ENCODE measurements at places on chromosomes 3 and 15. TPM values are rescaled to one million over a fixed set of nuclear protein-coding genes. Genes with fewer than 3 reads are reported as not detected.

GRCh38 chr3:169104972-169105371, 558.5 kb downstream of the MECOM start:
- DNase-seq = no peak

GRCh38 chr3:98817547-98818041, 54.5 kb downstream of the ST3GAL6 start:
- no peak for DNase-seq

DNA sequence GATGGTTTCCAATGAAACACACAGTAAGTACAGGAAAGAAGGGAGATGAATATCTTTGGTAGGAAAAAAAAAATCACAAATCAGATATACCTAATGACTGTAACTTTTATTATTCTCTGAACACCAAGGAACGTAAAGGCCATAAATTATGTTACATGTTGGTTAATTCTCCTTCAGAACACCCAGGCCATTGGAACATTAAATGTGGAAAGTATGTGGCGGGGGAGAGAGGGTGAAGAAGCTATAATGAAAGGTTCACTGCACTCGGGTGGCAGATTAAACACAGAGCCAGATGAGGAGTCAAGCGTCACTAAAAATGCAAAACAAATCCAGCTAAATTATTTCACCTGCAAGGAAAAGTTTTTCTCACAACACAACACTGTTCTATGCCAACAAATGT, 193.8 kb downstream of the FHIT start:
- DNase-seq = no peak

GRCh38 chr3:193134856-193135255, 106.2 kb upstream of the PLAAT1 start:
- DNase-seq = no peak

GRCh38 chr3:128201158-128201755, 48.0 kb downstream of the EEFSEC start:
- no peak for DNase-seq

DNA sequence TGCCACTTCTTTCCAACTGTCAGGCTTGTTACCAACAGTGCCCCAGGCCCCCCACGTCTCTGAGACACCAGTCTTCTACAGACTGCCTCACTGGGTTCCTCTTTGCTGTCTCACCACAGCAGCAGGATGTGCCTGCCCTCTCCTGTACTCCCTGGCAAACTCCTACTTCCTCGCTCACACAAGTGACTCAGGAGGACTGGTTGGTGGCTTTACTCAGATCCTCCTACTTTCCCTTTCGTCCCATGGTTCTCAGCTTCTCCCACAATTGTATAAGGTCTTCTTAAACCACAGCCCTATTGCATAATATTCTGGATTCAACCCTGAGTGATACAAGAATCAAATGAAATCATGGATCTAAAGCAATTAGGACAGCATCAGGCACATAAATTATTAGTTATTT, 246.6 kb upstream of the PROK2 start:
- DNase-seq = no peak

Gene SPATA12
- not detected for total RNA-seq

Gene SLC28A1
- total RNA-seq = not detected

Gene LRRC31
- total RNA-seq = not detected

Gene LYZL4
- not detected for total RNA-seq

Gene USP4
- 70.2 TPM for total RNA-seq

All from activated T-cell treated with anti-CD3 and anti-CD28 coated beads, Interleukin-2, amount 50 U/mL, for 72 hours (primary cell).